ENCODE measurements at places on chromosomes 6 and 20. TPM values are rescaled to one million over a fixed set of nuclear protein-coding genes. Genes with fewer than 3 reads are reported as not detected.

- H3K36me3 ChIP-seq, result peaks cover 4% of the 10 kb centered on the region
- H3K4me3 ChIP-seq, result no peak overlapping the region
- H3K27ac ChIP-seq, result no peak overlapping the region
- no peaks in the 10 kb centered on the region for H3K4me1 ChIP-seq
- no peaks in the 10 kb centered on the region for H3K27me3 ChIP-seq
- DNase-seq, result no peak
Observed at GRCh38 chr6:79510707-79511106, 26.5 kb downstream of the LCA5 start.

DNA sequence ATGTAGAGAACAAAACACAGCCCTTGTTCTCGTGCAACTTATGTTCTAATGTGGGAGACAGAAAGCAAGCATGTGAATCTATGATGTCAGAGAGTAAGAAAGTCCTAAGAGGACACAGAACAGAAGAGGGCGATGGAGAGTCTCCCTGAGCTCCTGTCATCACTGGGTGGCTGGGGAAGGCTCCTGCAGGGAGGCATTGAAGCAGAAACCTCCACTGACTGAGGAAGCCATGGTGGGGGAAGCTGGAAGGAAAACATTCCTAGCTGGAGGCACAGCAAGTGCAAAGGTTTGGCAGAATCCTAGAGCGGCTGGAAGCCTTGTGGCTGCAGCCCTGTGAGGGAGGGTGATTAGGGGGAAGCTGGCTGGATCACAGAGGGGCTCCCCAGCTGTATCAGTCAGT lies 248.0 kb downstream of the CDH26 start:
- no peaks in the 10 kb centered on the region for H3K4me1 ChIP-seq
- no peak overlapping the region for H3K4me3 ChIP-seq
- H3K36me3 ChIP-seq, result no peaks in the 10 kb centered on the region
- H3K27ac ChIP-seq, result no peak overlapping the region

DNA sequence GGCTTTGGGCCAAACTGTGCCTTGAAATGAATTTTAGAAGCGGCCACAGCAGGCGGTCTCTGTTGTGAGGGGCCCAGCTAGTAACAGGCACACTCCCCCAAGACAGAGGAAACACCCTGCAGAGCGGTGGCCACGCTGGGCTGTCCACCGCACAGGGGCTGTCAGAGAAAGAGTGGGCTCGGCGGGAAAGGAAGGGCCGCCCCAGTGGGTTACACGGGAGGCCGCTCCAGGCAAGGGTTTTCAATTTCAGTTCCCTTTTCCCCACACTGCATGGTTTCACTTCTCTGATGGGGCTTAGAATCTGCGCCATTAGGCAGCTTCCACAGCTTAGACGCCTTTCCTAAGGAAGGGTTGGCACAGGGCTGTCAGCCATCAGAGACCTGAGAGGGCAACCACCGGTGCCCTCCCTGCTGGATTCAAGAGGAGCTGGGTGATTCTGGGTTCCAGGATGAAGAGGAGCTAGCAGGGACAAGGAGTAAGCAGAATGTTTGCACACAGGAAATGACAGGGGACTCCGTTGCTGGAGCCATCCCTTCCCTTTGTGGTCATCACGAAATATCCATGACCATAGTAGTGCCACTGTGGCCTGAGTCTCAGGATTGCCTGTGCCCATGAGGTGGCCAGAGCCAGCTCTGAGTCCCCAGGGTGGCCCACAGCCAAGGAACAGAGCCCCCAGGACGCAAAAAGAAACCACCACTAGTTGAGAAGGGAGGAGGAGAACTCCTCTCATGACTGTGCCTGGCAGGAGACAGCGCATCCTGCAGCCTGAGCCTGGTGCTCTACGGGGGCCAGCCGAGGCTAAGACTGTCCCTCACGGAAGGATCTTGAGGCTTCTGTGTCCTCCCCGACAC lies 282.7 kb downstream of the NRN1 start:
- no peak for DNase-seq
- H3K36me3 ChIP-seq, result no peaks in the 10 kb centered on the region
- H3K4me1 ChIP-seq, result no peaks in the 10 kb centered on the region
- H3K27ac ChIP-seq, result no peak overlapping the region
- no peaks in the 10 kb centered on the region for H3K27me3 ChIP-seq
- no peak overlapping the region for H3K4me3 ChIP-seq

DNA sequence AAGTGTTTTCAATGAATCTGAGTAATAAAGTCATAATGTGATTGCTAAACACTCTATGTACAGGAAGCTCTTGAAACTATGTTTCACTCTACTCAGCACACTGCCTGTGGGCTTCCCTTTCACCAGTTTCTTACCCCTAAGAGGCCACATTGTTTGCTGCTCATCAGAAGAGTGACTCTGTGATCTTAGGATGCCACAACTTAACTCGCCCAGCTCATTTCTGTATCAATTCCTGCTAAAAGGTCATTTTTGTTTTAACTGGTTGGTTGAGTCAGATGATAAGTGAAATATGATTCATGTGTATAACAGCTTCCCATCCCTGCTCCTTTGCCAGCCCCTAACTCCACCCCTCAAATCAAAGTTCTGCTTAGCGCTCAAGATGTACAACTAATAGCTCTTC lies 9.8 kb upstream of the NDUFAF4 start:
- no peaks in the 10 kb centered on the region for H3K36me3 ChIP-seq
- no peak overlapping the region for H3K4me3 ChIP-seq
- no peaks in the 10 kb centered on the region for H3K27me3 ChIP-seq
- no peaks in the 10 kb centered on the region for H3K4me1 ChIP-seq

DNA sequence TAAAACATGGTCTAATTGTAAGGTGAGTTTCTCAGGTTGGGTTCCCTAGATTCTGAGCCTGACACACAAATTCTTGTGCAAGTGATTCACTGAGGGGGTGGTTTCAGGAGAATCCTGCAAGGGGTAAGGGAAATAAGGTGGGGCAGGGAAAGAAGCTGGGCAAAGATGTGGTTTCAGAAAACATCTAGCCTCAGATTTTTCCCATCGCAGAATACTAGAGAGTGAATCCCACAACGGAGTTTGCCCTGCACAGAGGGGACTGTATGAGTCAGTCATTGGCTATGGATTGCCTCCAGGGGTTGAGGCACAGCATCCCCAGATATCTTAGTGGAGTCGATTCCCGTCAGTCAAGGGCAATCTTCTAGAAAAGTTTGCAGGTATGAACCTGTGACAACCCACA lies 65.2 kb downstream of the PRL start:
- no peak overlapping the region for H3K27ac ChIP-seq
- no peaks in the 10 kb centered on the region for H3K27me3 ChIP-seq
- no peak overlapping the region for H3K4me3 ChIP-seq
- no peak for DNase-seq
- no peaks in the 10 kb centered on the region for H3K4me1 ChIP-seq
- H3K36me3 ChIP-seq, result no peaks in the 10 kb centered on the region

DNA sequence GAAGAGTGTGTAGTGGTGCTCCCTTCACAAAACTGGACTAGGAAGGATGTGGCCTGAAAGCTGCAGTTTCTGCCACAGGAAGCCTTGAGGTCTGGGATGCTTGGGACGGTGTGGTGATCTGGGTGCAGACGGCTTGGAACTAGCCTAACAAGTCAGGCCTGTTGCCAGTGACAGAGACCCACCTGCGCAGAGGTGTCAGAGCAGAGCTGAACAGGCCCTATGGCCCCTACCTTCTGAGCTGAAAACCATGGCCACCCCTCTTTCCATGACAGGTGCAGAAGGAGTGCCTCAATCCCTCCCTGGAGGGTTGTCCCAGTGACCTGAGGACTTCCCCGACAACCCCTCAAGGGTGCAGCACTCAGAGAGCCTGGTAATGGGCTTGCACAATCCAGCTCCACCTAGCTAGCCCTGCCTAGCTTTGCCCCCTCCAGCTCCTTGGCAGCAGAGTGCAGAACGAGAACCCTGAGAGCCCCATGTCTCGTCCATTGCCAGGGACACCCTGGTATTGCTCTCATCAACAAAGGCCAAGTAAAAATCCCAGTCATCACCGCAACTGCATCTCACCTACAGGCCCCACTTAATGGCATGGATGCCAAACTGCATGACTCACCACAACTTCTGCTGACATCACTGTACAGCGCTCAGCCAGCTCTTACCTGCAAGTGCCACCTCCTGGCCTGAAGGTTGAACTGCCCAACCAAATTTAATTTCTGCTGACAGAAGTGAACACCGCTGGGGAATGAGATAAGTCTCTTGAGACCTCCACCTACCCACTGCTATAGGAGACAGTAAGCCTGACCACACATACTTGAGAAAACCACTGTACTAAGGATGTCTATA lies 563.1 kb downstream of the TFAP2A start:
- DNase-seq, result no peak
- no peaks in the 10 kb centered on the region for H3K36me3 ChIP-seq
- no peaks in the 10 kb centered on the region for H3K4me1 ChIP-seq
- no peak overlapping the region for H3K4me3 ChIP-seq

DNA sequence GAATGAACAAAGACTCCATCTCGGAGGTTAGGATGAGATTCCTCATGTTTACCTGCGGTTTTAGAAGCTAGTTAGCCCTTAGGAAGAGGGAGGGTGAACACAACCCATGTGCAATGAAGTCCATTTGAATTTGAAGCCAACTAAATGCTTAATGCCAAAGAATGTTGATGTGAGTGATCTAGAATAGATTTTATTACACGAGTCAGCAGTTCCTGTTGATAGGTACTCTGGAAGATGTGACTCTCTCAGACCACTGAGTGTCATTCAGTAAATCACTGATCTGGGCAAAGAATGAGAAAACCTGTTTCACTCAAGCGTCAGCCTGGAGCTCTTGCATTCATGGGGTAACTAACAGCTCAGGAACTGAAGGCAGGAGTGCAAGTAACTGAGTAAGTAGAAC lies 106.3 kb downstream of the TBC1D7 start:
- DNase-seq, result no peak
- no peak overlapping the region for H3K4me3 ChIP-seq
- no peaks in the 10 kb centered on the region for H3K36me3 ChIP-seq
- no peaks in the 10 kb centered on the region for H3K27me3 ChIP-seq
- H3K27ac ChIP-seq, result no peak overlapping the region

- H3K27me3 ChIP-seq, result no peaks in the 10 kb centered on the region
- H3K27ac ChIP-seq, result no peak overlapping the region
- DNase-seq, result no peak
- no peak overlapping the region for H3K4me3 ChIP-seq
Observed at GRCh38 chr6:112310439-112311125, 36.5 kb upstream of the RFPL4B start.

GRCh38 chr6:45433533-45434380 lies 56.0 kb upstream of the SUPT3H start:
- H3K4me1 ChIP-seq, result peaks cover 11% of the 10 kb centered on the region
- no peak for DNase-seq
- H3K4me3 ChIP-seq, result no peak overlapping the region
- H3K27ac ChIP-seq, result no peak overlapping the region
- H3K27me3 ChIP-seq, result no peaks in the 10 kb centered on the region

- H3K4me1 ChIP-seq, result no peaks in the 10 kb centered on the region
- no peaks in the 10 kb centered on the region for H3K36me3 ChIP-seq
- H3K27ac ChIP-seq, result no peak overlapping the region
- no peak for DNase-seq
Observed at GRCh38 chr6:45675634-45676033, 297.9 kb upstream of the SUPT3H start.

- no peak overlapping the region for H3K27ac ChIP-seq
- H3K36me3 ChIP-seq, result no peaks in the 10 kb centered on the region
- DNase-seq, result no peak
- H3K4me1 ChIP-seq, result peaks cover 36% of the 10 kb centered on the region
- H3K27me3 ChIP-seq, result peaks cover 6% of the 10 kb centered on the region
- no peak overlapping the region for H3K4me3 ChIP-seq
Observed at GRCh38 chr20:21701171-21701876, 4.1 kb upstream of the PAX1 start.

DNA sequence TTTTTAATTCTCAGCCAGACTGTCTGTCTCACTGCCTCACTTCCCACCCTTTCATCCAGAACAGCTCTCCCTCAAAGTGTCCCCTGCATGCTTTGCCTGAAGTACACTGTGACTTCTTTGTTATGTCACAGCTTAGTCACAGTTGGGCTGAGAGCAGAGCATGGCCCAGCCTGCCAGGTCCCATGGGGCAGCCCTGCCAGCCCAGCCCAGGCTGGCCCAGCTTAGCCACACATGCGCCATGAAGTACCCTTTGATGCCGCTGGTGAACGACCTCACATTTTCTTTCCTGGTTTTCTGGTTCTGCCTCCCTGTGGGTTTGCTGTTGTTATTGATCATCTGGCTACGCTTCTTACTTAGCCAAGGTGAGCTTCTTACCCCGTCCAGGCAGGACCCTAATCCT lies at the start of gene ADIG:
TSS of gene ADIG (plus strand) at position 185 of the 400 bp plus-strand sequence. CDS start at position 239, 54 bp downstream.
- no peaks in the 10 kb centered on the region for H3K27me3 ChIP-seq
- H3K36me3 ChIP-seq, result peaks cover 3% of the 10 kb centered on the region

DNA sequence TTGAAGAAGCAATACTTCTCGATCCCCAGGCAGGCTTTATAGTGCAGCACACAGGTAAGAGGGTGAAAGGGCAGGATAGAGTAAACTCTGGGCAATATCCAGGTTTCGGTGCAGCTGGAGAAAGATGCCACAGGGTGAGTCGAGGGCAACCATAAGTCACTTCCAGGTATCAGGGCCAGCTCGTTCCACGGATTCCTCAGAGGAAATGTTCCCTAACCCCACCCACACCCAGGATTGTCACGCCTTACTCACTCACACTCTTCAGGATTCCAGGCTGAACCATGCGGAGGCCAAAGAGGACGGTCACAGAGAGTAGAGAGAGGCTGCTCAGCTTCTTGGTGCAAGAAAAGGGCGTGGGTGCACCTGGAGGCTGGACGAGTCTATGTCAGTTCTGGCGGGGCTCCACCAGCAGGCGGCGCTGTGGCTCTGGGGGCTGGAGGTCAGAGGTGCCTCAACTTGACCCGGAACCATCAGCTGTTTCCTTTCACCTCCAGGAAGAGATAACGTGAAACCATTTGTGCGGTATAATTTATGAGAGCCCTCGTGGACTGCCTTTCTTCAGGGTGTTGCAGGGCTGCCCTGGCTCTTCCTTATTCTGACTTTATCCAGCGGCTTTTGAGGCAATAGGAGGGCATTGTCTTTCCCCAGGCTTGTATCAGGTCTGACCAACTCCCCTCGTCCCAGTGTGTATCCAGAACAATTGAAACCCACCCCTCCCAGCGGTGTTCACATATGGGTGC lies 14.5 kb upstream of the WFDC12 start:
- H3K36me3 ChIP-seq, result no peaks in the 10 kb centered on the region
- no peak overlapping the region for H3K27ac ChIP-seq
- no peak for DNase-seq
- H3K4me1 ChIP-seq, result no peaks in the 10 kb centered on the region
- no peaks in the 10 kb centered on the region for H3K27me3 ChIP-seq
- H3K4me3 ChIP-seq, result no peak overlapping the region

- H3K4me1 ChIP-seq, result peaks cover 5% of the 10 kb centered on the region
- no peaks in the 10 kb centered on the region for H3K27me3 ChIP-seq
- DNase-seq, result no peak
Observed at GRCh38 chr20:11457488-11457887, 460.2 kb upstream of the BTBD3 start.

GRCh38 chr20:23255716-23256385 lies 94.7 kb upstream of the NXT1 start:
- H3K27ac ChIP-seq, result no peak overlapping the region
- H3K36me3 ChIP-seq, result no peaks in the 10 kb centered on the region
- DNase-seq, result peak; percentile 36

Gene RCAN2
- 210 TPM for total RNA-seq

Gene KPNA5
- 6.9 TPM for total RNA-seq

Gene BACH2
- 0.82 TPM for total RNA-seq

Gene OLIG3
- not detected for total RNA-seq

Data from right atrium auricular region (tissue), 2 donors.